ENCODE measurements at places on chromosomes 2 and 18. TPM values are rescaled to one million over a fixed set of nuclear protein-coding genes. Genes with fewer than 3 reads are reported as not detected.

DNA sequence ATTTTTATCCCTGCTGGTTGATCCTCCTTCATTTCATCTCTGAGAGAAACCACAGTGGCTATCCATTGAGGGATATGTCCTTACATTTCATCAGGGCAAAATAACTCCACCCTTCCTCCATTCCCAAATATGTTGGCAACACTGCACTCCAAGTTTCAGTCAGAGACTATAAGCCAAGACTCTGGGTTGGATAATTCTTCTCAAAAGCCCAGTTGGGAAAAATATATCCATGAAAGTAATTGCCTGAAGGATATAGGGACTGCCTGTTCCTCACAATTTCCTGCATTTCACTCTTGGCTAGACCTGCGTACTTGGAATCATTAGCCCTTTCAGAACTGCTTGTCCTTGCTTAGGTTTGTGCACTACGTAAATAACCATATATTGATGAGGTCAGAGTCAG, 27.9 kb upstream of the EPB41L3 start:
- no peak overlapping the region for H3K27ac ChIP-seq
- H3K27me3 ChIP-seq, result no peaks in the 10 kb centered on the region
- no peak for DNase-seq
- H3K4me1 ChIP-seq, result no peaks in the 10 kb centered on the region

GRCh38 chr2:150426315-150426714, 61.2 kb downstream of the RND3 start:
- H3K4me3 ChIP-seq, result no peak overlapping the region
- no peaks in the 10 kb centered on the region for H3K36me3 ChIP-seq
- DNase-seq, result no peak
- H3K27me3 ChIP-seq, result no peaks in the 10 kb centered on the region
- no peak overlapping the region for H3K27ac ChIP-seq
- H3K4me1 ChIP-seq, result no peaks in the 10 kb centered on the region

GRCh38 chr2:27885234-27885633, 5.0 kb downstream of the RBKS start:
- peaks cover 26% of the 10 kb centered on the region for H3K36me3 ChIP-seq
- H3K4me1 ChIP-seq, result peaks cover 24% of the 10 kb centered on the region
- no peaks in the 10 kb centered on the region for H3K27me3 ChIP-seq
- no peak for DNase-seq
- H3K4me3 ChIP-seq, result no peak overlapping the region

GRCh38 chr2:174325373-174326160, 9.2 kb upstream of the SP9 start:
- H3K4me3 ChIP-seq, result peak overlapping the region; percentile 55
- no peak for DNase-seq
- H3K27ac ChIP-seq, result no peak overlapping the region
- peaks cover 22% of the 10 kb centered on the region for H3K4me1 ChIP-seq

DNA sequence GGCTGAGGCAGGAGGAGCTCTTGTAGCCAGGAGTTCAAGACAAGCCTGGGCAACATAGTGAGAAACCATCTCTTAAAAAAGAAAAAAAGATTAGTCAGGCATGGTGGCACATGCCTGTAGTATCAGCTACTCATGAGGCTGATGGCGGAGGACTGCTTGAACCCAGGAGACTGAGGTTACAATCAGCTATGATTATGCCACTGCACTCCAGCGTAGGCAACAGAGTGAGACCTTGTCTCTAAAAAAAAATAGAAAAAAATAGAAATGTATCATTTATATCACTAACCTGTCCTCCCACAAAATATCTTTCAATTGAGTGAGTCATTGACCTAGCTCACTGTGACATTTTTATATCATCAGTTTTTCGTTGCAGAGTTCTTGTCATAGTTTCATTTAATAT, 152.5 kb downstream of the DTNA start:
- peaks cover 7% of the 10 kb centered on the region for H3K36me3 ChIP-seq
- H3K27ac ChIP-seq, result no peak overlapping the region
- H3K4me1 ChIP-seq, result peaks cover 27% of the 10 kb centered on the region
- no peak overlapping the region for H3K4me3 ChIP-seq
- H3K27me3 ChIP-seq, result peaks cover 45% of the 10 kb centered on the region

GRCh38 chr2:75571730-75572430, 11.1 kb upstream of the EVA1A start:
- no peak for DNase-seq
- H3K4me3 ChIP-seq, result no peak overlapping the region
- peaks cover 9% of the 10 kb centered on the region for H3K27me3 ChIP-seq
- H3K4me1 ChIP-seq, result no peaks in the 10 kb centered on the region
- H3K36me3 ChIP-seq, result no peaks in the 10 kb centered on the region
- no peak overlapping the region for H3K27ac ChIP-seq

DNA sequence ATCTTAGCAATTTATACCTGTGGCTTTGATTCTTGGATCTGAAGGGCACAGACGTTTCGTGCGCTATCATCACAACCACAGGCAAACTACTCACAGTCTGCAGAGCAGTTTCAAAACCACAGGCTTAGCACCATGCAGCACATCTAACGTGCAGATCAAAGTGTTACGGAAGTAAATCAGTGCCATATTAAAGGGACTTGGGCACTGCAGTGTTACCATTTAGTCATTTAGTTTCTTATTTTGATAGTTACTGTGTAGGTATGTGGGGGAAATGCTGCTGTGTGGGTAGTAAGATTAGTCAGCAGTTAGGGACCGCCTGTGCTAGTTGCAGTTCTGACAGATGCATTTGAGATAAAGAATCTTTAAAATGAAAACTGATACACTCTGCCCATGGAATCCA, 384.0 kb downstream of the NBAS start:
- peak overlapping the region; percentile 73 for H3K27ac ChIP-seq
- peak overlapping the region; percentile 4 for H3K4me3 ChIP-seq
- DNase-seq, result peak; percentile 90
- peaks cover 6% of the 10 kb centered on the region for H3K27me3 ChIP-seq
- peaks cover 46% of the 10 kb centered on the region for H3K4me1 ChIP-seq

DNA sequence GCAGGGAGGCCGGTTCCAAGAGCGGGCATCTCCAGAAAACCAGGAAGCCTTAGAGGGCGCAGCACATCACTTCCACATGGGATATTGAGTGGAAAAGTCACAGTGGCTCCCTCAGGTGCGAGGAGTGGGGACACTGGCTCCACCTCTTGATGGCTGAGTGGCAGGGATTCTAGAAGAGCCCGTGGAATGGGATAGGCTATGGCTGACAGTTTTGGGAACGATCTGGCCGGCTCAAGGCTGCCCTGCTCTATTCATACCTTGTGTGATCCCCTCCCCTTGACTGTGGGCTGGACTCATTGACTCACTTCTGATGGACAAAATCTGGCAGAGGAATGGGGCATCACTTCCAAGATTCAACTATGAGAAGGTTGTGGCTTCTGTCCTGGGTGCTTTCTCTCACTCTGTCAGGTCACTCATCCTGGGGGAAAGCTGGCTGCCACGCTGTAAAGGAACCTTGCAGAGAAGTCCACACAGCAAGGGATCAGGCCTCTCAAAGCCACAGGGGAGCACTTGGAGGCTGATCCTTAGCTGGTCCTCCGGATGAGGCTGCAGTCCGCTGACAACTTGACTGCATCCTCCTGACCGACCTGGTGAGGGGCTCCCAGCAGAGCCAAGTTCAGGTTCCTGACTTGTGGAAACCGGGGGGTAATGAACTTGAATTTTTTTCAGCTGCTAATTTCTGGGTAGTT, 46.7 kb upstream of the HS6ST1 start:
- no peak for DNase-seq
- H3K4me1 ChIP-seq, result no peaks in the 10 kb centered on the region
- H3K27me3 ChIP-seq, result peaks cover 31% of the 10 kb centered on the region
- no peak overlapping the region for H3K4me3 ChIP-seq

- no peak overlapping the region for H3K4me3 ChIP-seq
- no peak overlapping the region for H3K27ac ChIP-seq
- peaks cover 20% of the 10 kb centered on the region for H3K27me3 ChIP-seq
- peaks cover 3% of the 10 kb centered on the region for H3K4me1 ChIP-seq
- peaks cover 2% of the 10 kb centered on the region for H3K36me3 ChIP-seq
- DNase-seq, result no peak
Measured at GRCh38 chr2:166381-166780, 97.5 kb downstream of the SH3YL1 start.

DNA sequence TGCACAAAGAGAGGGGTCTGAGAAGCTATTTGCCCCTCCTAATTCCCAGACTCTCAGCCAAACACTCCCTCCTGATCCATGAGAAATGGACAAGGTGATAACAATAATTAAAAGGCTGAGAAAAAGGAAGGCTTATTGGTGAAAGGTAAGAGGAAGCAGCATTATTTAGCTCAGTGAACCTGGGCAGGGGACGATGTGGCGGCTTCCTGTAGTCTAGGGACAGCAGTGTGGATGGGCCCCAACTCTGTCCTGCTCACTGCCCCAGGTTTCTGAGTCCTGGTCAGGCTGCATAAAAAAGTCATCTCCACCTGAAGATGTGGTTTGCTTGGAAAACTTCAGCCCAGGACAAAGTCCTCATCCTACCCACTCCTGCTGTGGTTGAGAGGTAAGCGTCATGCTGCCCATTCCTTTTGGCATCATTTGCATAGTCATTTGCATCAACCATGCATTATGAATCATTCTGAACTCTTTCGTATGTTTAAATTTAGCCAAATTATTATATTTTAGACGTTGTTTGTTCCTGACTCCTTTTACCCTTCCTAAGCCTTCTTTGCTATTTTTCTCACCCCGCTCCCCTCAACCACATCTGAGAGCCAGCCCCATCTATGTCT, 126.8 kb downstream of the CLIP4 start:
- no peak overlapping the region for H3K27ac ChIP-seq
- no peaks in the 10 kb centered on the region for H3K4me1 ChIP-seq
- peaks cover 3% of the 10 kb centered on the region for H3K27me3 ChIP-seq
- no peak for DNase-seq

- no peaks in the 10 kb centered on the region for H3K27me3 ChIP-seq
- DNase-seq, result peak; percentile 72
- peak overlapping the region; percentile 55 for H3K27ac ChIP-seq
- peaks cover 32% of the 10 kb centered on the region for H3K4me1 ChIP-seq
Measured at GRCh38 chr2:86764661-86765309, 25.9 kb downstream of the CD8A start.

- H3K4me1 ChIP-seq, result peaks cover 40% of the 10 kb centered on the region
- H3K27me3 ChIP-seq, result no peaks in the 10 kb centered on the region
- peak overlapping the region; percentile 17 for H3K27ac ChIP-seq
- DNase-seq, result no peak
Measured at GRCh38 chr2:55052129-55053061, 2.1 kb upstream of the RTN4 start.

DNA sequence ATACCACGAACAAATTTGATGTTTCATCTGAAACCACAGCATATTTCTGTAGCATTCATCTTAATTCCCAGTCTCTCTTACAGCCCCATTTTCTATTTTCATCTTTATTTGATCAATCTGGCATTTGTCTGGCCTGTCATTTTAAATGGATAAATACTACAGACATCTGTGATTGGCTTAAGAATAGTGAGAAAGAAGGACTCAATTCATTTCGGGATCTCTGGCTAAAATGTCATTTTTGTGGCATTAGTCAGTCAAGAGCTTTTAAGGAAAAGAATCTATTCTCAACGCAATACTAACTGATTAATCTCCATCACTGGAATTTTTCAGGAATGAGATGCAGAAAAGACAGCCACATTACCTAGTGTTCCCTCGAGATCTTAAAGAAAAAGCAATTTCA, 585.9 kb downstream of the IRS1 start:
- no peaks in the 10 kb centered on the region for H3K4me1 ChIP-seq
- no peaks in the 10 kb centered on the region for H3K36me3 ChIP-seq

DNA sequence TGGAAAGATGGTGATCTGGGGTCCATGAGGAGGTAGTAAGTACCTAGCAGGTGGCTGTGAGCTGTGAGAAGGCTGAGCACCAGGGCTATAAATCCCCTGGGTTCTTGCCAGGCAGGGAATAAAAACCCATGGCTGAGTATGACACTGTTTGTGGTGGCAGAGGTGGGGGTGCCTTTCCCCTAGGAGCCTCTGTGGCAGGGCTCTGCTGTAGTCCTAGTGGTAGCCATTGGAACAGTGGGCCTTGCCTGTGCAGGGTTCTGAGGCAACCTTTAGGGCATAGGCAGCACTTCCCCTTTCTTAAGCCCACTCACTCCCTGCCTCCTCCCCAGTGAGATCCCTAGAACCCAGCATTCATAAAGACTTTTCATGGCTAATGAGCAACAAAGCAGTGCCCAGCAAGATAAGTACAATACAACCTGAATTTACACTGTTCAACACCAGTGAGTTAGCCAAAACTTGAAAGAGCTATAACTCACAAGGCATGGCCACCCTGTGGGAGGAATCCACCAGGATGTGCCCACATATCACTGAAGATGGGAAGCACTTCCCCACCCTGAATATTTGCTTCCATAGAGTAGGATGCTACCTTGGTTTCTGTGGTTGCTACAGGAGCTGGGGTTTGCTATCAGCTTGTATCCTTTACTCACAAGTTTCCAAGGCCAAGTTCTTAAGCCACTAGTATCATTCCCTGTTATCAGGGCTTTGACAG, 100.9 kb upstream of the NEUROD1 start:
- H3K4me3 ChIP-seq, result no peak overlapping the region
- peaks cover 8% of the 10 kb centered on the region for H3K4me1 ChIP-seq
- no peaks in the 10 kb centered on the region for H3K27me3 ChIP-seq
- no peak overlapping the region for H3K27ac ChIP-seq
- no peak for DNase-seq

DNA sequence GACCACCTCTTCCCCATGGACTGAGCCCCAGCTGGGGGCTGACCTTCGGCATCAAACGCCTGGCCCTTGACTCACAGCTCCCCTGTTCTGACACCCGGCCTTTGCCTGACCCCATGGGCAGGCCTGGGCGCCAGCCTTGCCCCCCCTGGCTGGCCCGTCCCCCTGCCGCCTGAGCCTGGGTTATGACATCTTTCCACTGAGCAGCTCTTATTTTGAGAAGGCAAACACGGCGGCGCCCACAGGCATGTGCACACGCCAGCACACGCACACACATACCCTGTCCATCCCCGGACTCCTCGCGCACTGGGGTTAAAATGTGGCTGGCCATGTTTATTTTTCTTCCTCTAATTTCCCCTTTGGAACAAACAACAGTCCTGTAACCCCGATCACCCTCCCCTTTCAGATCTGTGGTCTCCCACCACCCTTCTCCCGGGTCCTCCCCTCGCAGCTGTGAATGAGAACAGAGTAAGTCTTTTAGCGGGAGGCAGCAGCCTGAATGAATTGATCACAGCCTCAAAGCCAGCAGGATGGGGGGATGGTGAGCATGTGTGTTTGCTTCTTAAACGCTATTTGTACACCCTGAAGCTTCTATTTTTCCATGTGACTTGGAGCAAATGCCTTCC, 11.8 kb upstream of the ATOH8 start:
- peaks cover 83% of the 10 kb centered on the region for H3K27me3 ChIP-seq
- H3K4me1 ChIP-seq, result no peaks in the 10 kb centered on the region
- no peaks in the 10 kb centered on the region for H3K36me3 ChIP-seq
- no peak for DNase-seq
- H3K27ac ChIP-seq, result no peak overlapping the region

DNA sequence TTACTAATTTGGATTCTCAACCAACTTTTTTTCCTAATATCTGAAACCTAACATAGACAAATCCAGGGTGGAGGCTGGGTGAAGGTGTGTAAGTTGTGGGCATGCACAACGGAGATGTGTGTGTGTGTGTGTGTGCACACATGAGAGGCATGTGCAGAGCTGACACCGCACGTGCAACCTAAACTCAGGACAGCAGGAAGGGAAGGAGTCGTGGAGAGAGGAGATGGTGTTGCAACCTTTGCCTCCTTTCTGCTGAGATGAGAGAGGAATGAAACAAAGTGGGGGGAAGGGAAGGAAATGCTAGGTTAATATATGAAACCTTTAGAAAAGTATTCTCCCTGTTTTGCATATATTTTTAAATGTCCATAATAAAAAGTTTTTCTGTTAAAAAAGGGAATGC, 64.7 kb downstream of the KCTD1 start:
- H3K36me3 ChIP-seq, result no peaks in the 10 kb centered on the region
- H3K4me1 ChIP-seq, result peaks cover 3% of the 10 kb centered on the region
- no peaks in the 10 kb centered on the region for H3K27me3 ChIP-seq
- H3K27ac ChIP-seq, result no peak overlapping the region
- DNase-seq, result no peak

The SULT1C2 gene
- not detected for total RNA-seq

The HNMT gene
- total RNA-seq, result not detected

The TMBIM1 gene
- 51.5 TPM for total RNA-seq

The CNTNAP5 gene
- not detected for total RNA-seq

The C1GALT1C1L gene
- total RNA-seq, result 0.19 TPM
